ENCODE measurements at places on chromosomes 1 and 21. TPM values are rescaled to one million over a fixed set of nuclear protein-coding genes. Genes with fewer than 3 reads are reported as not detected.

GRCh38 chr1:185837711-185838110 lies 103.5 kb downstream of the HMCN1 start:
- H3K36me3 ChIP-seq: no peaks in the 10 kb centered on the region
- no peak for DNase-seq
- H3K4me3 ChIP-seq: no peak overlapping the region

- H3K4me1 ChIP-seq: no peaks in the 10 kb centered on the region
- no peak for DNase-seq
- no peak overlapping the region for H3K4me3 ChIP-seq
- H3K27me3 ChIP-seq: no peaks in the 10 kb centered on the region
These were observed 230.4 kb upstream of the PLD5 start for GRCh38 chr1:242754926-242755325.

DNA sequence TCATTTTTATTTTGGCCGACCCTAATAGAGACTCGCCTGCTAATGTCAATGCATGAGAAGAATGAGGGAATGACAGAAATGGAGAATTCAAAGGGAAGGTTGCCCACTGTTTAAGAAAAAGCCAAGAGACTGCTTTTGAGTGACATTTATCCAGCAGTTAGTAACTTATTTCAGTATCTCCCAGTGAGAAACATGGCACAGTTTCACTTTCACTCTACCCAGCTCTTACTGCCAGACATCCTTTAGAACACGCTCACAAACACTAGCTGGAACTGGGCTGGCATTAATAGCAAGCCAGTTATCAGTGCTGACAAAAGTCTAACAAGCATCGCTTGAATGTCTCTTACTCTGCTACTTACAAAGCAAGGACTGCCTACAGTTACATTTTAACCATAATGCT lies 8.5 kb downstream of the GGPS1 start:
- DNase-seq: peak; percentile 16
- H3K27me3 ChIP-seq: no peaks in the 10 kb centered on the region
- H3K27ac ChIP-seq: peak overlapping the region; percentile 26
- peaks cover 19% of the 10 kb centered on the region for H3K4me1 ChIP-seq

- no peak for DNase-seq
- H3K27ac ChIP-seq: no peak overlapping the region
- no peak overlapping the region for H3K4me3 ChIP-seq
- H3K4me1 ChIP-seq: no peaks in the 10 kb centered on the region
- H3K36me3 ChIP-seq: no peaks in the 10 kb centered on the region
These were observed 2.6 kb downstream of the FCRL3 start for GRCh38 chr1:157697781-157698569.

DNA sequence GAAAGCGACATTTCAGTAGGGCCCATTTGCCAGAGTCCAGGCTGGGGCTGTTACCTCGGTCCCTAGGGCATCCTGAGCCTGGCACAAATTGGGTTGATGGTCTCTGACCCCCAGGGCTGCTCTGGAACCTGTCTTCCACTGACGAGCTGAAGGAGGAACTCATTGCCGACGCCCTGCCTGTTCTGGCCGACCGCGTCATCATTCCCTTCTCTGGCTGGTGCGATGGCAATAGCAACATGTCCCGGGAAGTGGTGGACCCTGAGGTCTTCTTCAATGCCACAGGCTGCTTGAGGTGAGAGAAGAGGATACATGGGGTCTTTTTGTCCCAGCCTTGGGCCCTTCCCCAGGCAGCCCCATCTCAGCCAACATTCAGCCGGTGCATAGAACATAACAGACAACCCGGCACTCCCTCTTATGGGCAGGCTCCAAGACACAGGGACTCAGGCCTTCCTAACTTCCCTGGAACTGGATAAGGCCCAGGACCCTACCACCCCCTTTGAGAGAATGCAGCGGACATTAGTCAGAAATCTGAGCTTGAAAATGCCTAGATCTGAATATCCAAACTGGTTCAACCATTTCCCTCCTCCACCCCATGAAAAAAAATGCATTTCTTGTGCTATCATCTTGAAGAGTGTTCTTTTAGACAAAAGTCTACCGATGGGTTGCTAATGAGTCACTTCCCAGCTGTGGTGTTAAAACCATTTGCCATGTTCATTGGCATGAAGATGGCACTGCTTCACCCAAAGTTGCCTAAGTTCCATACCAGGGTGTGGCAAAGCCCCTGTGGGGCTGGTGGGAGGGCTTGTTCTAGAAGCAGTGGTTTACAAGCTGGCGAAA lies 35.4 kb downstream of the PKP1 start:
- DNase-seq: no peak
- no peak overlapping the region for H3K27ac ChIP-seq
- H3K27me3 ChIP-seq: no peaks in the 10 kb centered on the region
- no peak overlapping the region for H3K4me3 ChIP-seq

DNA sequence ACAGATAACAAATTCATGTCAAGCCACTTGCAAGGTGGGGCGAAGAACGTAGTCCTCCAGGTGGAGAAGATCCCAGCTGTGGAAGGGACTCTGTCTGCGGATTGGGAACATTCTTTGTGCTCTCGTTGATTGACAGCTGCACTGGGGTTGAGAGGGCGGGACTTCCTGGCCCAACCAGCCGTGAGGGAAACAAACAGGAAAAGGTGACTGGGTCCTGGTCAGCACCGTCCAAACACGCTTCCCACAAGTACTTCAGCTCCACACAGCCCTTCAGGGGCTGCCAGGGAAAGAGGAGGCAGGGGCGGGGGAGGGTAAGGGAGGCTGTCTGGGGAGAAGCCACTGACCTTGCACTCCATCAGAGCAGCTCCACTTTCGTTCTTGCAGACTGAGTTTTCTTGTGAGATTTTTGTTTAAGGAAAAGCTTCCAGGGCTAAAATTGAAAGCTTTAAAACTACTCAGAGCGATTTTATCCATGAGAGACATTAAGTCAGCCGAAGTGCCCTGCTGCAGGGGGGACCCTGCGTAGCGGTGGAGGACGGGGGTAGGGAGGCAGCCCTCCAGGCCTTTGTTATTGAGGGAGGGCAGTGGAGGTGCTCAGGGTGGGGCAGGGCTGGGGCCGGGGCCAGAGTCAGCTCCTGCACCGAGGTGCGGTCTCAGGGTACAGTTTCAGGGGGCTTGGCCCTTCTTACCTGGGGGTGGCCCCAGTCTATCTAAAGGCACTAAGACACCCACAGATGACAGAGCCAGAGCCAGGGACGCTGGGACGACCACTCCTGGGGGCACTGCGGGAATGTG lies 21.6 kb upstream of the STUM start:
- no peak overlapping the region for H3K4me3 ChIP-seq
- H3K27me3 ChIP-seq: peaks cover 8% of the 10 kb centered on the region
- no peaks in the 10 kb centered on the region for H3K36me3 ChIP-seq

GRCh38 chr1:167627615-167627864 lies 2.5 kb upstream of the RCSD1 start:
- H3K4me3 ChIP-seq: peak overlapping the region; percentile 96
- peaks cover 34% of the 10 kb centered on the region for H3K36me3 ChIP-seq
- peaks cover 53% of the 10 kb centered on the region for H3K4me1 ChIP-seq
- H3K27ac ChIP-seq: peak overlapping the region; percentile 95
- no peaks in the 10 kb centered on the region for H3K27me3 ChIP-seq

DNA sequence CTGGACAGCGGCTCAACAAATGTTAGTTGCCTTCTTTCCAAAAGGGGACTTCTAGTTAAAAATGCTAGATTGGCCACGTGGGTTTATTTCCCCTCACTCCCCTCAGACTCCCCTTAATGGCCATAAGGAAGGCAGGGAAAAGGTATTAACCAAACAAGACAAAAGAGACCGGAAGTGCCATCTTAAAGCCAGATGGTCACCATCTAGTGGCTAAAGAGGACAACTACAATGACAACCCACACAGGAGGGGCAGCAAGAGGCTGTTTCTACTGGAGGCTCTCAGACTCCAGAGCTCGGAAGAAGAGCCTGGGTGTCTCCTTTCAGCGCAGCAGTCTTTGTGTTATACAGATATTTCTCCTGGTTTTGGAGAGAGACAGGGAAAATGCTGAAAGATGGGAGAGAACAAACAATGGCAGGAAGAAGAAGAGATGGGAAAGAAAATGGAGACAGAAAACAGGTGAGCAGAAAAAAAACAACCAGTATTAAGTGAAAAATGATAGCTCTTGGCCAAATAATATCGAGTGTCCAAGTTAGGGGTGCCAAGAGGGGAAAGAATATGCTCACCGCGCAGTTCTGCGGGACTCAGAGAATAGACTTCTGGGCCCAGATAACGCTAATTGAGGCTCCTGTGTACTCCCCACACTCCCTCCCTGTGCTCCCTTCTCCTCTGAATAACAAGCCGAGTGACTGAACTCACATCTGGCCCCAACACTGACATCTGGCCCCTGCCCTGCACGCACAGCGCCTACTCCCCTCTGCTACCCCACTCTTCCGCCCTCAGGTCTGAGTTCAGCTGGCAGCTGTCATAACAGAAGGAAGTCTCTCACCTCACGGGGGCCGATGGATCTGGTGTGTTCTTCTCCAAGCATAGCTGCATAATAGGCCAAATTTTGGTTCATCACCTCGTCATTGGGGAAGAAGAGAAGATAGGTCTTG lies 9.6 kb downstream of the P3H1 start:
- no peak overlapping the region for H3K4me3 ChIP-seq
- peaks cover 63% of the 10 kb centered on the region for H3K36me3 ChIP-seq
- no peak for DNase-seq
- no peak overlapping the region for H3K27ac ChIP-seq

The ADORA3 gene
- not detected for total RNA-seq

- H3K27me3 ChIP-seq: peaks cover 4% of the 10 kb centered on the region
- H3K4me3 ChIP-seq: no peak overlapping the region
- no peak for DNase-seq
- H3K4me1 ChIP-seq: peaks cover 10% of the 10 kb centered on the region
- H3K27ac ChIP-seq: no peak overlapping the region
- no peaks in the 10 kb centered on the region for H3K36me3 ChIP-seq
These were observed 29.9 kb downstream of the POFUT2 start for GRCh38 chr21:45257673-45258341.

The GBP5 gene
- 34.3 TPM for total RNA-seq

DNA sequence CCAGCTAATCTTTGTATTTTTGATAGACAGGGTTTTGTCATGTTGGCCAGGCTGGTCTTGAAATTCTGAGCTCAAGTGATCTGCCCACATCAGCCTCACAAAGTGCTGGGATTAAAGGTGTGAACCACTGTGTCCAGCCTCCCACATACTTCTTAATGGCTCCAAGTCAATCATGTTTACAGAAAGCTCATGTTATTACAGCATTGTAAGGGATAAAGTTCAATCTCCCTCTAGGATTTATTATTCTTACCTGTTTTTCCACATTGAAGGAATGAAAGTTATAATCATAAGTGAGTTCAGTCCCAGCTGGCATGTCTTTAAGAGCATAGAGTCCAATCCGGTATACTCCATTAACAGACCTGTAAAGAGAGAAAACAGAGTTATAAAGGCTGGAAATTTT lies 39.4 kb downstream of the RUSC1 start:
- H3K4me3 ChIP-seq: no peak overlapping the region
- H3K27me3 ChIP-seq: no peaks in the 10 kb centered on the region
- peaks cover 36% of the 10 kb centered on the region for H3K36me3 ChIP-seq
- H3K27ac ChIP-seq: no peak overlapping the region

- no peaks in the 10 kb centered on the region for H3K27me3 ChIP-seq
- no peaks in the 10 kb centered on the region for H3K36me3 ChIP-seq
- H3K27ac ChIP-seq: no peak overlapping the region
- no peak overlapping the region for H3K4me3 ChIP-seq
- H3K4me1 ChIP-seq: no peaks in the 10 kb centered on the region
These were observed 29.2 kb upstream of the CNTN2 start for GRCh38 chr1:205013683-205014367.

- no peak for DNase-seq
- H3K4me3 ChIP-seq: no peak overlapping the region
- peaks cover 36% of the 10 kb centered on the region for H3K4me1 ChIP-seq
- H3K27me3 ChIP-seq: no peaks in the 10 kb centered on the region
- peaks cover 24% of the 10 kb centered on the region for H3K36me3 ChIP-seq
These were observed 1.9 kb upstream of the TMEM35B start for GRCh38 chr1:34987018-34987417.

DNA sequence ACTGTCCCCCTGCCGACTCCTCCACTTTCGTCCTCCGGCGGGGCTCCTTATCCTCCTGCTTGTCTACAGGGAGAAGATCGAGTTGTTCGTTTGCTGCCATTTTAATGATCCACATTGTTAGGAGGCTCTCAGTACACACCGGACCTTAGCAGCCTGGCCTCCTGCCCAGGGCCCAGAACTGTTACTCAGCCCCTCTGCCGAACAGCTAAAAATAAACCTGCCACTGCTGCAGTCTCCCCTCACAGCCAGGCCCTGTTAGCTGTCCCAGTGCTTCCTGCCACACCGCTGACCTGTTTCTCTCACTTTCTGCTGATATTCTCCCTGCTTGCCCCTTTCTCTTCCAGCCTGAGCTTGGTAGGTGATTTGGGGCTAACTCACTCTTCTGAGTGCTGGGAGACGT lies 8.3 kb downstream of the MAPKAPK2 start:
- no peak for DNase-seq
- H3K27ac ChIP-seq: no peak overlapping the region
- H3K4me1 ChIP-seq: peaks cover 61% of the 10 kb centered on the region
- H3K4me3 ChIP-seq: no peak overlapping the region
- H3K27me3 ChIP-seq: no peaks in the 10 kb centered on the region

- H3K27me3 ChIP-seq: no peaks in the 10 kb centered on the region
- H3K36me3 ChIP-seq: no peaks in the 10 kb centered on the region
- no peak for DNase-seq
- H3K4me1 ChIP-seq: no peaks in the 10 kb centered on the region
- H3K4me3 ChIP-seq: no peak overlapping the region
These were observed 713.8 kb downstream of the KCNT2 start for GRCh38 chr1:195894411-195894810.

The ESPN gene
- total RNA-seq: 1.0 TPM

DNA sequence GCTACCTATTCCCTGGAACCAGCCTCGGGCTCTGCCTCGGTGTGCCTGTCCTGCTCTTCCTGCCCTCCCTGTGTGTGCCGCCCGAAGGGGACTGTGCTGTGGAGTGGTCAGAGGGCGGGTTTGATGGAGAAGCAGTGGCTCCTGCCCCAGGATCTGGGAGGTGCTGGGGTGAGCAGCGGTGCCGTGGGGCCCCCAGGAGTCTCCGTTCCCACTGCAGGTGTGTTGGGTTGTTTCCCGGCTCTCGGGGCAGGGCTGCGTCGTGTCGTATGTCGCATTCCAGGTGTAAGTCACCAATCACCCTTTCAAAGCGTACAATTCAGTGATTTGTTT lies 32.6 kb upstream of the TTC34 start:
- H3K4me1 ChIP-seq: no peaks in the 10 kb centered on the region
- no peak for DNase-seq
- no peak overlapping the region for H3K4me3 ChIP-seq
- H3K36me3 ChIP-seq: no peaks in the 10 kb centered on the region
- no peak overlapping the region for H3K27ac ChIP-seq

DNA sequence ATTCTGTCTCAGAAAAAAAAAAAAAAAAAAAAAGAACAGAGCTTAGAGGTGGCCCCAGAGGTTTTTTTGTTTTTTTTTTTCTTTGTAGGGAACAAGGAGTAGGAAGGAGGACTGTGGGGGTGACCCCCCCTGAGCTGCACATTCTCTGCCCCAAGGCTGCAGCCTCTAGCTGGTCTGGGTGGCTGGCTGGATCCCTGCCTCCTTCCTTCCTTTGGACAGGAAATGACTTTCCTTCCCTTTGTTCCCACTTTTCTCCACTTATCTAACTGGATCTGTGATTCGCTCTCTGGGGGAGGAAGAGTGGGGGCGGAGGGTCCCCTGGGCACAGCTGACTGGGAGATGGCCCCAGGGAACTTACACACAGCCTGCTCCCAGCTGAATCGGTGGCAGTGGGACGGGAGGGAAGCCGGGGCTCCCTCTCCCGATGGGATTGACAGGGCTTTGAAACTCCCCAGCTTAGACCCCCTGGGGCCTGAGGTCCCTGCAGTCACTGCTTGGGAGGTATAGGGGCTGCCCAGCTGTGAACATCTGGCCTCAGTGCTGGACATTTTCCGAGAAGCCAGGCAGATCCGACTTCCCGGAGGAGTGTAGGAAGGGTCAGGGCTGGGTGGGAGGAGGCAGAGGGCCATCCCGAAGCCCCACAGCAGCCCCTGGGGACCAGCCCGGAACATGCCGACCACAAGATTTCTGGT lies 2.1 kb downstream of the FBLIM1 start:
- H3K4me3 ChIP-seq: no peak overlapping the region
- H3K4me1 ChIP-seq: peaks cover 2% of the 10 kb centered on the region
- no peak overlapping the region for H3K27ac ChIP-seq
